Esophagus muscularis mucosa (tissue), 4 donors: ENCODE measurements at places on chromosomes 11 and 22. TPM values are rescaled to one million over a fixed set of nuclear protein-coding genes. Genes with fewer than 3 reads are reported as not detected.
A peak's percentile ranks its signal among the peaks of the same experiment; 100 is the strongest.

DNA sequence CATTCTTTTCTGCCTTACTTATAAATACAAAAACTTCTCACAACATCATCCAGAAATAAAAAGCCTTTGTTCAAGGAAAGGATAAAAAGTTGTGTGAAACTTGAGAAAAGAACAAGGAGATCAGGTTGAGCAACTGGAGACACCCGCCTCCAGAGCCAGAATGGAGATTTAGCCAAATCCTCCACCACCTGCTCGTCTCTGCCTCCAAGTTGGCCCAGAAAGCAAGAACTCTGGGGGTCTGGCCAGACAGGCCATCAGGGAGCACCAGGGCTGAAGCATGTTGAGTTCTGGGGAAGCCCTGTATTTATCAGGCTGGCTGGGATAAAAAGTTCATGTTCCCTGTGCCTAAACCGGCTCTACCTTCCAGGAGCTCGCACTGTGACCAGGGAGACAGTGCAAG lies 14.9 kb downstream of the SMCO4 start:
- H3K4me3 ChIP-seq = no peak overlapping the region
- peak overlapping the region; percentile 71 for H3K27ac ChIP-seq
- H3K27me3 ChIP-seq = no peaks in the 10 kb centered on the region
- H3K4me1 ChIP-seq = peaks cover 63% of the 10 kb centered on the region

- H3K27ac ChIP-seq = peak within 1 kb of the TSS; percentile 90
- H3K27me3 ChIP-seq = no peaks in the 10 kb centered on the region
- peak within 1 kb of the TSS; percentile 88 for H3K4me3 ChIP-seq
- no peaks in the 10 kb centered on the region for H3K36me3 ChIP-seq
These were observed at the start of gene ME3 for GRCh38 chr11:86672007-86672621. ME3 (minus strand) TSS chr11:86672616.

DNA sequence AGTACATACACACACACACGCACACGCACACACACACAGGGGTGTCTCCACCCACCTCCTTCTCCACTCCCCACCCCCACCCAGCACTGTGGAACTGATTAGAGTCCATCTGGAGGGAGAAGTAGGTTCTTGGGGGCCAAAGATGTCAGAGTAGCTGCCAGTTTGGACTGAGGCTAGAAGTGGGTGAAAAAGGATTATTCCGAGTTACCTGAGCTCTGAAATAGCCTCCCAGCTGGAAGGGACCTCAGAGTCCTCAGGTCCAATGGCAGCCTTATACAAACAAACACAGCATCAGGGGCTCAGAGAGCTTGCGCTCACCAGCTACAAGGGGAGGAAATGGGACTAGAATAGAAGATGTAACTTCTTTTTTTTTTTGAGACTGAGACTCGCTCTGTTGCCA lies 20.8 kb downstream of the IL10RA start:
- no peaks in the 10 kb centered on the region for H3K27me3 ChIP-seq
- H3K27ac ChIP-seq = peak overlapping the region; percentile 9
- H3K36me3 ChIP-seq = no peaks in the 10 kb centered on the region
- no peak overlapping the region for H3K4me3 ChIP-seq
- DNase-seq = peak; percentile 84

GRCh38 chr11:112082729-112083128 lies 3.8 kb downstream of the TIMM8B start:
- H3K27ac ChIP-seq = no peak overlapping the region
- peaks cover 17% of the 10 kb centered on the region for H3K4me1 ChIP-seq
- H3K4me3 ChIP-seq = no peak overlapping the region

- H3K36me3 ChIP-seq = no peaks in the 10 kb centered on the region
- no peak overlapping the region for H3K27ac ChIP-seq
- no peaks in the 10 kb centered on the region for H3K27me3 ChIP-seq
- no peak overlapping the region for H3K4me3 ChIP-seq
- H3K4me1 ChIP-seq = no peaks in the 10 kb centered on the region
These were observed 66.0 kb downstream of the GRK3 start for GRCh38 chr22:25630447-25630846.

- no peaks in the 10 kb centered on the region for H3K27me3 ChIP-seq
- DNase-seq = no peak
- peak overlapping the region; percentile 77 for H3K27ac ChIP-seq
- H3K4me3 ChIP-seq = no peak overlapping the region
- H3K4me1 ChIP-seq = peaks cover 79% of the 10 kb centered on the region
These were observed 43.7 kb downstream of the MED15 start for GRCh38 chr22:20550851-20551744.

- no peak overlapping the region for H3K27ac ChIP-seq
- peaks cover 22% of the 10 kb centered on the region for H3K4me1 ChIP-seq
- no peak for DNase-seq
- H3K36me3 ChIP-seq = no peaks in the 10 kb centered on the region
- H3K4me3 ChIP-seq = no peak overlapping the region
These were observed 13.6 kb downstream of the MAML2 start for GRCh38 chr11:96329419-96329818.

GRCh38 chr11:46127150-46127638 lies 5.9 kb upstream of the PHF21A start:
- H3K27me3 ChIP-seq = no peaks in the 10 kb centered on the region
- H3K27ac ChIP-seq = no peak overlapping the region
- H3K4me1 ChIP-seq = peaks cover 7% of the 10 kb centered on the region
- H3K4me3 ChIP-seq = no peak overlapping the region

DNA sequence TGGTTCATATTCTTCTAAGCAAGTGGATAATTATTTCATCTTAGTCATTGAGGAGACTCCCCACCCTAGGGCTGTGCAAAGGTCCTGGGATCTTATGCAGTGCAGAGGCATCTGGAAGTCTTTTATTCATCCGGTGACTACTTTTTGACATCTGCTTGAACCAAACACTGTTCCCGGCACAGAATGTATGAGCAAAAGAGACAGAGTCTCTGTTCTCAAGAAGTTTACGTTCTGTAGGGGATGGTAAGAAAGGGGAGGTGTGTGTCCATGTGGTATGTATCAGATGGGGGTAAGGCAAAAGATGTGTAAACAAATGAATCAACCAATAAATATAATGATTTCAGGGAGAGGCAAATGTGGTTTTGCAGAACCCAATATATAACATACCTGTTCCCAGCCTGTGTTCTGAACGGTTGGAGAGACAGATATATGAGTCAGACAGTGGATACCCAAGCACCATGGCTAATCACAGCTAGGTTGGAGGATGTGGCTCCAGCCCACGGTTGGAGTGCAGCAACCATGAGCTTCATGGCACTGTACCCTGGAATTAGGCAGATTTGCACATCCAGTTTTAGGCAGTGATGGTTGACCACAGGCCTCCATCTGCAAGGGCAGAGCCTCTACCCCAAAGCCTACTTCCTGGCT lies 75.1 kb upstream of the CADM1 start:
- no peak for DNase-seq
- H3K36me3 ChIP-seq = no peaks in the 10 kb centered on the region
- H3K4me3 ChIP-seq = no peak overlapping the region
- H3K27ac ChIP-seq = no peak overlapping the region
- peaks cover 6% of the 10 kb centered on the region for H3K4me1 ChIP-seq
- no peaks in the 10 kb centered on the region for H3K27me3 ChIP-seq

GRCh38 chr11:75078233-75078632 lies 18.4 kb downstream of the OR2AT4 start:
- H3K27ac ChIP-seq = no peak overlapping the region
- H3K36me3 ChIP-seq = no peaks in the 10 kb centered on the region
- no peaks in the 10 kb centered on the region for H3K27me3 ChIP-seq
- DNase-seq = no peak

- no peak overlapping the region for H3K4me3 ChIP-seq
- no peaks in the 10 kb centered on the region for H3K36me3 ChIP-seq
- peaks cover 42% of the 10 kb centered on the region for H3K4me1 ChIP-seq
- H3K27ac ChIP-seq = no peak overlapping the region
- peak; percentile 45 for DNase-seq
- no peaks in the 10 kb centered on the region for H3K27me3 ChIP-seq
These were observed 32.8 kb upstream of the LDLRAD3 start for GRCh38 chr11:35911013-35911412.

DNA sequence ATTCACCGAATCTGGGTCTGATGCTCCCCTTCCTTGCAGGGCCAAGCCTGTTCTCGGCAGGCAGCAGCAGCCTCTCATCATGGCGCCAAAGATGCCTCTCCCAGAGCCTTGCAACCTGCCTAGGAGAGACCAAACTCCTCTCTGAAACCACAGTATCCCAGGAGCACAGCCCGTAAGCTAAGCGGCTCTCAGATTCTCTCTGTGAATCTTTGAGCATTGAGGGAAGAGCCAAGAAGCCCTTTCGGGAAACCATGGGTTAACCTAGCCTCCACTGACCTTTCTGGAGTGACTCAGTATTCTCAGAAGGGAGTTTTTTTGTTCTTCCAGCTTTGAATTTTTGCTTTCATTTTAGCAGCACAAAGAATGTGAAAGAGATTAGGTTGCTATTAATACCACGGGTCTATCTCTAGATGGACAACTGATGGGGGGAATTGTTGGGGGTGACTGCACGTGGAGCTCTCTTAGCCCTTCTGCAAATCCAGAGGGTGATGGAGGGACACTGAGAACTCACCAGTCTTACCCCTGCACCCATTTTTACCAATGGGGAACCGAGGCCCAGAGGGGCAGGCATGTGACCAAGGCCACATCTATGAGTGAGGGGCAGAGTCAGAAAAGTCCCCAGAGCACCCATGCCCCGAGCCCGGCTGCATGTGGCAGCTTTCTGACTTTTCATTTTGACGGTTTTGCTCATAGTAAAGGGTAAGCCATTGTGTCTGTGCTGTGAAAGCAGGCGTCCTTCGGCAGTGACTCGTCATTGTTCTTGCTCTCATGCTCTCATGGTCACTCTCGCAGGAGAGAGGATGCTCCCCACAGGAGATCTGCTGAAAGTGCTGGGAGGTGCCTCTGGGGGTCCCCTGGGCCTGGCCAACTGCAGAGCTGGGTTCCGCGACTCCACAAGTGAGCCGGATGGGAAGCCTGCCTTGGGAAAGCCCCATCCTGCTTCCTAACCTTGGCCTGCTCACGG lies 36.0 kb downstream of the IRAG1 start:
- H3K4me1 ChIP-seq = peaks cover 82% of the 10 kb centered on the region
- H3K4me3 ChIP-seq = peak overlapping the region; percentile 7
- H3K27ac ChIP-seq = peak overlapping the region; percentile 90
- H3K27me3 ChIP-seq = no peaks in the 10 kb centered on the region

DNA sequence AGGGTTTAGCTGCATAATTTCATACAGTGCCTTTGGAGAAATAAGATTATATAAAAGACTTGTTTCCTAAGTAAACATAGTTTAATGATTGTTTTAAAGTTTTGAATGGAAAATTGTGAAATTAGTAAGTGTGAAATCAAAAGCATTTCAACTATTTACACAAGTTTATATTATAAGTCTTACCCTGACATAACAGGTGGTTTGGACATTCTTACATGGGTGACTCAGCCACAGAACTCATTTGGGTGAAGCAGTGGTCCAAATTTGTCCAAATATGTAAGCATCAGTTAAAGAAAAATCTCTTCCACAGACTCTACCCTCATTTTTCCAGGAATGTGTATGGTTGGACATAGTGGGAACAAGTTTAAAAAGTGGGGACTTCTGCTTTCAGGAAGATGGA lies 68.0 kb downstream of the USP47 start:
- H3K4me1 ChIP-seq = peaks cover 18% of the 10 kb centered on the region
- H3K36me3 ChIP-seq = peaks cover 41% of the 10 kb centered on the region
- no peaks in the 10 kb centered on the region for H3K27me3 ChIP-seq
- DNase-seq = no peak

GRCh38 chr11:118939953-118940598 lies 14.3 kb upstream of the BCL9L start:
- H3K36me3 ChIP-seq = no peaks in the 10 kb centered on the region
- H3K4me3 ChIP-seq = no peak overlapping the region
- H3K27ac ChIP-seq = no peak overlapping the region
- no peak for DNase-seq
- H3K4me1 ChIP-seq = no peaks in the 10 kb centered on the region

DNA sequence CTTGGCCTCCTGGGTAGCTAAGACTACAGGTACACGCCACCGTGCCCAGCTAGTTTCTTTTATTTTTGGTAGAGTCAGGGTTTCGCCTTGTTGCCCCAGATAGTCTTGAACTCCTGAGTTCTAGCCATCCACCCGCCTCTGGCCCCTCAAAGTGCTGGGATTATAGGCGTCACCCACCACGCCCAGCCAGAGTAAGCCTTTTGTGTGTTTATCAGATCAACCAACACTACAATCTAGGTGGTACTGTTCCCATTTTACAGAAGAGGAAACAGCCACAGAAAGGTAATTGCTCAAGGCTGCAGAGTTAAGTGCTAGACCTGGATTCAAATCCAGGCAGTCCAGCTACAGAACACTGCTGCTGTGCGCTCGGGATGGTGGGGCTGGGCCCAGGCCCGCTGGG lies 3.1 kb downstream of the TOMM22 start:
- peaks cover 69% of the 10 kb centered on the region for H3K36me3 ChIP-seq
- peaks cover 22% of the 10 kb centered on the region for H3K4me1 ChIP-seq
- no peak for DNase-seq
- no peaks in the 10 kb centered on the region for H3K27me3 ChIP-seq

DNA sequence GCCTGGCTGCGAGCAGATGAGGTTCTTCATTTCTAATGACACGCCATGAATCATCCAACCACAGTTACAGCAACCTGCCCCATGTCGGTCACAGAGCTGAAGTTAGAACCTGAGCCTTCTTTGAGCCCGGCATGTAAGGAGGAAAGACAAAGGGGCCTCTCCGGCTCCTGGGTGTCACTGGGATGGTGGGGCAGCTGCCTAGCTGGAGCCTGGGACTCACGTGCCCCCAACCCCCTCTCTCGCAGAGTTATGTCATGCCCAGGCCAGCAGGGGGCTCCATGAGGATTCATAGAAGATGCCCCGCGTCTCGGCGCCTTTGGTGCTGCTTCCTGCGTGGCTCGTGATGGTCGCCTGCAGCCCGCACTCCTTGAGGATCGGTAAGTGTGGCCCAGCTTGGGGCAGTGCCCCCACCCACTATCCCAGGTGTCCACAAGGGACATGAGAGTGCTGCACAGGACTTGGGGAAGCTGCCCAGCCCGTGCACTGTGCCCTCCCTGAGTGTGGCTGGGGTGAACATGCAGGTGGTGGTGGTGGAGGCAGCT lies 148.5 kb downstream of the GRIK4 start:
- no peaks in the 10 kb centered on the region for H3K36me3 ChIP-seq
- H3K27ac ChIP-seq = no peak overlapping the region
- peaks cover 12% of the 10 kb centered on the region for H3K27me3 ChIP-seq
- H3K4me1 ChIP-seq = no peaks in the 10 kb centered on the region
- no peak overlapping the region for H3K4me3 ChIP-seq

DNA sequence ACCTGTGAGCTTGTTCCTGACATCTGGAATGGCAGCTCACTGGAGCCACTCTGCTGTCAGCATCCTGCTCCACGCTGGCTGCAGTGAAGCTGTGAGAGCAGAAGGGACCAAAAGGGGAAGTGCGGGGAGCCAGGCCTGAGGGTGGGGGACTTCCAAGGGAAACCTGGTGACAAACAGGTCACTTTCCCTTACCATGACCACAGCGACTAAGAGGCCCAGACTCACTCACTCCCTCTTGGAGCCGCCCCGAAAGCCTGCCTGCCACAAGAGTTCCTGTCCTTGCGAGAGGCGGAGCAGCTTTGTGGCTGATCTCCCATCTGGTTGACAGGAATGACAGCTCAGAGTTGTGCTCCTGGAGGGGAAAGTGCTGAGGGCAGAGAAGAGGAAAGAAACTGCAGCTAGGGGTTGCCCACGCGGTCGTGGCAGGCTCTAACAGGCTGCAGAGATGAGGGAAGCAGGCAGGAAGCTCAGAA lies 183.8 kb upstream of the NTM start:
- H3K27me3 ChIP-seq = no peaks in the 10 kb centered on the region
- H3K27ac ChIP-seq = no peak overlapping the region
- H3K4me3 ChIP-seq = no peak overlapping the region
- H3K4me1 ChIP-seq = no peaks in the 10 kb centered on the region

GNAZ gene
- total RNA-seq = 56.9 TPM

KDM4D gene
- 0.33 TPM for total RNA-seq

ABCG4 gene
- 0.42 TPM for total RNA-seq

AASDHPPT gene
- 28.0 TPM for total RNA-seq

FAT3 gene
- total RNA-seq = 6.5 TPM

TEX54 gene
- not detected for total RNA-seq

RAB39A gene
- total RNA-seq = 0.69 TPM
